ENCODE measurements at places on chromosomes 5 and 9. TPM values are rescaled to one million over a fixed set of nuclear protein-coding genes. Genes with fewer than 3 reads are reported as not detected.
A peak's percentile ranks its signal among the peaks of the same experiment; 100 is the strongest.

- peak; percentile 12 for DNase-seq
Measured at GRCh38 chr9:100394816-100395215, 32.1 kb upstream of the MSANTD3 start.

- DNase-seq = no peak
Measured at GRCh38 chr9:89005323-89005722, 14.1 kb downstream of the S1PR3 start.

DNA sequence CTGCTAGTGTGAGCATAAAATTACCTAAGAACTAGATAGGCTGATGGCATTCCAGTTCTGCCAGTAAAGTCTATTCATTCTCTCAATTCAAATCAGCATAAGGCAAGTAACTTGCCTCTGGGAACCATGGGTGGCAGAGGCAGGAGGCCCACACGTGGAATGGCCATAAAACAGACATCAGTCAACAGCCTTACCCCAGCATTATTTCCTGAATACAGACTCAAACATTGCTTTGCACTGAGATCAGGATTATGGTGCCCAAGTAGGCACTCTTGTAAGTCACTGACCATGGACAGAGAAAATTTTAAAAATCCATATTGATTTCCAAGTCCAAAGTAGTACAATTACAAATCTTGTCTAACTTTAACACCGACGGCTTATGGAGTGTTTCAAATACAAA lies 157.7 kb downstream of the NR2F1-AS1 start:
- DNase-seq = no peak

- DNase-seq = no peak
Measured at GRCh38 chr9:127976498-127976897, 4.3 kb downstream of the EEIG1 start.

DNA sequence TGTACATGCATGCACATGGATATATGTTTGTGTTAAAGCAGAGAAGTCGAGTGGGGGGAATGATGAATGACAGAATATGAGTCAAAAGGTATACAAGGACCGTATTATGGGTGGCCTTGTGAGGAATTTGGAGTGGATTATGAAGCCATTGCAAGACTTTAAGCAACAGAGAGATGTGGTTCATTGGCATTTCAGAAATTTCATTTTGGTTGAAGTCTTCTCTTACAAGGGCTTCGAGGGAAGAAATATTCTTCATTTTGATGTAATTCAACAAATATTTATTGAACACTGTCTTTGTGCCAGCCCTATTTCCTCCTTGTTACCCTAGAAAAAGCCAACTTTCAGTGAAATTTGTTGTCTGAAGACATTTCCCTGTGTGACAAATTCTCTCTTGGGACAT lies 83.9 kb upstream of the SLCO6A1 start:
- no peak for DNase-seq

- DNase-seq = no peak
Measured at GRCh38 chr5:173202266-173202875, 32.6 kb downstream of the NKX2-5 start.

DNA sequence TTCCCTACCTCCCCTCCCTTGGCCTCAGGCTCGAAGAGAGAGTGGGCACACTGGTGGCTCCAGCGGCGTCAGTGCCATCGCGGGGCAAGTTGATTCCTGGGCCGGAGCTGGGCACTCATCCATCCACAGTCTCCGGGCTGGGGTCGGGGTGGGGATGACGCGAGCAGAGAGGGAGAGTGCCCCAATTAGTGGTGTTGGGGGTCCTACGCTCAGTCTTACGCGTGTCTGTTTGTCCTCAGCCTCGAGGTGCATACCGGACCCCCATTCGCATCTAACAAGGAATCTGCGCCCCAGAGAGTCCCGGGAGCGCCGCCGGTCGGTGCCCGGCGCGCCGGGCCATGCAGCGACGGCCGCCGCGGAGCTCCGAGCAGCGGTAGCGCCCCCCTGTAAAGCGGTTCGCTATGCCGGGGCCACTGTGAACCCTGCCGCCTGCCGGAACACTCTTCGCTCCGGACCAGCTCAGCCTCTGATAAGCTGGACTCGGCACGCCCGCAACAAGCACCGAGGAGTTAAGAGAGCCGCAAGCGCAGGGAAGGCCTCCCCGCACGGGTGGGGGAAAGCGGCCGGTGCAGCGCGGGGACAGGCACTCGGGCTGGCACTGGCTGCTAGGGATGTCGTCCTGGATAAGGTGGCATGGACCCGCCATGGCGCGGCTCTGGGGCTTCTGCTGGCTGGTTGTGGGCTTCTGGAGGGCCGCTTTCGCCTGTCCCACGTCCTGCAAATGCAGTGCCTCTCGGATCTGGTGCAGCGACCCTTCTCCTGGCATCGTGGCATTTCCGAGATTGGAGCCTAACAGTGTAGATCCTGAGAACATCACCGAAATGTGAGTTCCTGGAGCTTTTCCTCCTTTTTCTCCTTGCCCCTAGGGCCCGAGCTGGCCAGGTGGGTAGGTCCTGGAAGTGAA lies 861 bp downstream of the NTRK2 start:
- no peak for DNase-seq

DNA sequence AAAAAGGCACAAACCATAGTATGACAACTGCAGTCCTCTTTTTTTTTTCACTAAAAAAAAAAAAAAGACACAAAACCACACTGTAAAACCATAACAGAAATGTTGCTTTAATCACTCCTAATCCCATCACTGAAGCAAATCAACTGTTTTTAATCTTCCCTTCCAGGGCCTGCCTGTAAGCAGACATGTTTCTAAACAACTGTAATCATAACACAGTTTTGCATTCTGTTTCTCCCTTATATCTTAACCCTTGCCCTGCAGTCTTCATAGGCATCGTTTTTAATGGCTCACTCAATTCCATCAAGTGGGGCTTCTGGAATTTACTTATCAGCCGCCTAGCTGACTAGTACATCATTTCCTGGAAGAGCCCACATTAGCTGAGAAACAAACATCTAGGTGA lies 111.0 kb upstream of the SLC25A48 start:
- no peak for DNase-seq

DNA sequence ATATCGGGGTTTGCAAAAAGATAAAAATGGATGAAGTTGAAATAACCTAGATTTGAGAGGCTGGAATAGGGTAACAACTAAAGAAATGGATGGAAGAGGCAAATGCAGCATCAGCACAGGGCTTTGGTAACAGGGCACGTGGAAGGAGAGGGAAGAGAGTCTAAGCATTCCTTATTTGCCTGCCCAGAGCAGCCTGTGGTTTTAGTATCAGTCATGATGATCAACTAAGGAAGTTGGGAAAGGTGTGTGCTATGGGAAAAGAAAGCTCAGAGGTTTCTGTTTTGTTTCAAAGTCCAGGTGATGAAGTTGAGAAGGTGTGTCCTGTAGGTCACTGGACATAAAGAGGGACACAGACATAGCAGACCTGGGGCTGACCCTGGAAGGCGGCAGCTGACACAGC lies 28.8 kb downstream of the GAS1 start:
- no peak for DNase-seq

DNA sequence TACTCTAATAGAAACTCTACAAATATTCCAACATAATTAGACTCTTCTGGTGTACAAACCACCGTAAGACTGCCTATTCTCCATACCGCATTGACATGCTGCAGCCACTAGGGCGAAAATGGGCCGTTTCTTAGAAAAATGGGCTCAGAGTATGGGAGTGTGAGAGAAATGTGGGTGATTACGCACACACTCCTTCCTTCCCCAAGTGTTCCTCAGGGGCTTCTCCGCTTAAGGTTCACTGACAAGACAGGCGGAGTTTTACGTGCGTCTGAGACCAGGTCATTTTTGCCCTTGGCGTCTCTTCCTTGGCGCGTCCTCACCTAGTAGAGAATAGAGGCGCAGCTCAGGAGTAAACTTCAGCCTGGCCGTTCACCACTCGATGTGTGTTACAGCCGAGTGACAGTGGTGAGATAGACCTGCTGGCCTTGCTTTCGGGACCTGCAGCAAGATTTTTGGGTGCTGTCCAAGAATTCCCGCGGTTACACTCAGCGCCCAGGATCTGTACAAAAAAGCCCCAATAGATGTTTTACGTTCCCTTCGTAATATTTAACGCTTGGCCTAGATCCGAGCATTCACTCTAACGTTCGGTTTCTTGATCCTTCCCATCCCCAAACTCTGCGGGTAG lies 1.8 kb upstream of the NTRK2 start:
- peak; percentile 12 for DNase-seq

DNA sequence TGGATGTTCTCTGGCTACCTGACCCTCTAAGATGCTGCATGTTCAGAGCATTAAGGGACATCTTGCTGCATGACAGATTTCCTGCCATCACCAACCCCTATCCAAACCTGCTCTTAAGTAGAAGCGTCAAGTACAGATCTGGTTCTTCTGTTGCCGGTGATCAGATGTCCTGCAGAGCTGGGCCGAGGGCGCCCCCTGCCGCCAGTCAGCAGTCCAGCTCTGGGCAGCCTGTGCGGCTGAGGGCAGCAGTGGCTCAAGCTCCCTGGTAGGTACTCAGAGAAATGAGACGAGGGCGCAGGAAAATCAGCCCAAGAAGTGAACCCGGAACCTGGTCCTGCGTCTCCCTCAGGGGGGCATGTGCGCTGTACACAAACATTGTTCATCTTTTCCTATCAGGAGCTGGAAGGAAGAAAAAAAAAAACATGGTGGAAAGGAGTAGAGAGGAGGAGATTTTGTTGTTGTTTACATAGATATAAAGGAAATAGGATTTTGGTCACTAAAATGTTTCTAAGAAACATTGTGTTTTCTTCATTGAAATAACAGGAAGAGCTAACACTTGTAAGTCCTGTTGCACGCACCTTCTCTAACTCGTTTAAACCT lies 95.8 kb downstream of the CFAP90 start:
- DNase-seq = peak; percentile 15

GRCh38 chr5:152464048-152464447 lies 59.0 kb upstream of the NMUR2 start:
- DNase-seq = no peak

- no peak for DNase-seq
Measured at GRCh38 chr5:180191716-180192115, 17.3 kb downstream of the RASGEF1C start.

GRCh38 chr5:168055961-168056360 lies 235.5 kb upstream of the WWC1 start:
- no peak for DNase-seq

DNA sequence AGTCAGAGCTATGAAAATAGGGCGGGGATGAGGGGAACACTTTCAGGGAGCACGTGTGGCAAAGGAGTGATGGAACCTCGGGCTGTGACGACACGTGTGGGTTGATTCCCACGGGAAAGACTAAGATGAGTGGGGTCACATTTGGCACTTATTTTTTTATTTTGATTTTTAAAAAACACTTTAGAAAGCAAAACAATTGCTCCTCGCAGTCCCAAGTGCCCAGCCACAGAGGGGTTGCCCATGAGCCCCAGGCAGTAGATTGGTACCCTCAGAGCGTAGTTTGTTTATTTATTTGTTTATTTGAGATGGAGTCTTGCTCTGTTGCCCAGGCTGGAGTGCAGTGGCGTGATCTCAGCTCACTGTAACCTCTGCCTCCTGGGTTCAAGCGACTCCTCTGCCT lies 69.7 kb downstream of the WNK2 start:
- DNase-seq = no peak

- DNase-seq = no peak
Measured at GRCh38 chr9:109519366-109519765, 21.3 kb upstream of the PTPN3 start.

DNA sequence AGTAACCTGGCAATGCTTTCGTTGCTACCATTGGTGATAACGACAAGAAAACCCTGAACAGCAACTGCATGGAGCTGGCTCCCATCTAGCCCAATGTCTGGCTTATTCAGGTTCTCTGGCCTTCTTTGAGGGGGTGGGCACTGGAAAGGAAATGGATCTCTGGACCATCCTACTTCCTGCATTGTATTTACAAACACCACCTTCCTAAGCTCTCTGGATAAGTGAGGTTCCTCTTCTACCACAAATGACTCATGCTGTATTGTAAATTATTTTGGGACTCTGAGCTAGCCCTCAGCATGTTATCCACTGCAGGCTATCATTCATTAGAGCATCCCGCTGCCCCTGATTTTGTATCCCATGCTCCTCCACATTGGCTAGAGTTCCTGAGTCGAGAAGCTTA lies 136.9 kb upstream of the KLF9 start:
- peak; percentile 35 for DNase-seq

GRCh38 chr5:138953387-138954256 lies 78.5 kb upstream of the LRRTM2 start:
- DNase-seq = peak; percentile 54

DNA sequence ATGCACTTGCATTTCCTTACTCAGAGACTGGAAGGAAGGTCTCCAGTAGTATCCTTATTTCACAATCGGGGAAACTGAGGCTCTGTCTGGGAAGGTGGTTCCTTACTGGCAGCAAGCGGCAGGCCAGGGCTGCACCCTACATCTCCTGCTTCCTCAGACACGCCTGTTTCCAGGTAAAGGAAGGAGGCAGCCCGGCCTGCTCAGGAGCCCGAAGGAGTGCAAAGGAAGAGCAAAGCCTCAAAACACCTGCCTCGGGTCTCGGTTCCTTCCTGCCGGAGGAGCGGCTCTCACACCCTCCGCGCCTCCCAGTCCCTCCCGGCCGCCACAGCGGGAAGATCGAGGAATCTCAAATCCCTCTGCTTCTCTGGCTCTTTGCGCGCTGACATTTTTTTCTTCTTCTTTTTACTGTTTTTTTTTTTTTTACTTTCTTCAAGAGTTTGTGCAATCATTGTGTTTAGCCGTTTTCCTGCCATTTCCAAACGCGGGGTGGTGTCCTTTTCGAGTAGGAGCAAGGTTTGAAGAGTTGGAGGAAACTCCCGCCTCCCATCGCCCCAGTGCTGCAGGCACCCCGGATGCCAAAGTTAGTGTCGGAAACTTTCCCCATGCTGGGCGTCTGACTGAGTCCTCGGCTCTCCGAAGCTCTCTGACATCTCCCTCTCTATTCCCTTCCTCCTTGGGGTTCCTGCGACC lies 1.0 kb downstream of the GGTA1 start:
- peak; percentile 42 for DNase-seq

GRCh38 chr5:39755986-39756385 lies 331.2 kb upstream of the DAB2 start:
- peak; percentile 96 for DNase-seq

- DNase-seq = no peak
Measured at GRCh38 chr5:123505633-123506032, 6.3 kb upstream of the CSNK1G3 start.

- peak; percentile 72 for DNase-seq
Measured at GRCh38 chr9:33446946-33447798, at the start of gene AQP3. Gene AQP3 (minus strand): TSS chr9:33447593. CDS start chr9:33447530, 63 bp downstream.

DNA sequence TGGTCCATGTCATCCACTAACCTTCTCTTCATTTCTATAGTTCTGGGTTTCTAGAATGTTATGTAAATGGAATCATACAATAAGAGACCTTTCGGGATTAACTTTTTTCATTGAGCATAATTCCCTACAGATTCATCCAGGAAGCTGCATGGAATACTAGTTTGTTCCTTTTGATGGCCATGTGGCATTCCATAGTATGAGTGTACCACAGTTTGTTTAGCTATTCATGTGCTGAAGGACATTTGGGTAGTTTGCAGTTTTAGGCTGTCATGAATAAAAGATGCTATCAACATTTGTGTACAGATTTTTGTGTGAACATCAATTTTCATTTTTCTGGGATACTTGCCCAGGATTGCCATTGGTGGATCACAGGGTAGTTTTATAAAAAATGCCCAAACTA lies 6.8 kb upstream of the SPTLC1 start:
- DNase-seq = peak; percentile 70

GRCh38 chr5:157502143-157502647 lies 42.2 kb downstream of the NIPAL4 start:
- peak; percentile 49 for DNase-seq

GRCh38 chr5:74422671-74423070 lies 217.9 kb downstream of the ENC1 start:
- DNase-seq = no peak

LAMC3 gene
- total RNA-seq = under 0.01 TPM

PARP8 gene
- 8.2 TPM for total RNA-seq

NEURL1B gene
- 1.8 TPM for total RNA-seq

IL5 gene
- not detected for total RNA-seq

NXNL2 gene
- total RNA-seq = 3.2 TPM

NTNG2 gene
- total RNA-seq = 0.54 TPM

TLX3 gene
- not detected for total RNA-seq

S1PR3 gene
- total RNA-seq = 31.1 TPM

FGF1 gene
- total RNA-seq = 7.7 TPM

Measured in IMR-90 (cell line).